NCI-H1092 (cell line): ENCODE measurements at places on chromosomes 6 and 20.

- DNase-seq, result no peak
These were observed 15.7 kb upstream of the DNAAF9 start for GRCh38 chr20:3423126-3423525.

DNA sequence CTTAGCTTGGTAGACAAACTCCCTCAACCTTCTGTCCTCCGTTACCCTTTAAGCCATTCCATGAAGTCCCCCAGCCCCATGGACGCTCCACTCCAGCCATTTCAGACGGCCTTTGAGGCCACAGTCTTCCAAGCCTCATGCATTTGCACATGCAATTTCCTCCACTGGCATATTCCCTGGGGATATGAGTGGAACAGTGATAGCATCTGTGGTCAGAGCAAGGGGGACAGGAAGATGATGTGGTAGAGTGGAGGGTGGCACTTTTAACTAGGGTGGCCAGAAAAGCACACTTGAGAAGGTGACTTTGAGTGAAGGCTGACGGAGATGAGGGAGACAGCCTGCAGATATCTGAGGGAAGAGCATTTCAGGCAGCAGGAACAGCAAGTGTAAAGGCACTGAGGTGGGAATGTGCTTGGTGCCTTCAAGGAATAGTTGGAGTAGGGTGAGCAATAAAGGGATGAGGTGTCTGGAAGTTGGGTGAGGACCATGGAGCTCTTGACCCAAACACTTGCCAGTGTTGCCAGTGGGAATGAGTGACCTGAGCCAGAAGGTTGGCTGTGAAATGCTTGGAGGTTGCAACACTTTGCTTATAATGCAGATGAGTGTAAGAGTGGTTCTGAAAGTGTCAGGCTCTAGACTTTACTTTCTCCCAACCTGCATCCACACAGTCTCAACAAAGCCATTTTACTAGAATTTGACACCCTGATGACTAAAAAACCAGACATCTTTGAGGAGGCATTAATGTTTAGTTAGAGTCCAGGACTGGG lies 275.6 kb upstream of the SUPT3H start:
- no peak for DNase-seq

- DNase-seq, result no peak
These were observed 51.3 kb downstream of the ATRN start for GRCh38 chr20:3521852-3522740.

DNA sequence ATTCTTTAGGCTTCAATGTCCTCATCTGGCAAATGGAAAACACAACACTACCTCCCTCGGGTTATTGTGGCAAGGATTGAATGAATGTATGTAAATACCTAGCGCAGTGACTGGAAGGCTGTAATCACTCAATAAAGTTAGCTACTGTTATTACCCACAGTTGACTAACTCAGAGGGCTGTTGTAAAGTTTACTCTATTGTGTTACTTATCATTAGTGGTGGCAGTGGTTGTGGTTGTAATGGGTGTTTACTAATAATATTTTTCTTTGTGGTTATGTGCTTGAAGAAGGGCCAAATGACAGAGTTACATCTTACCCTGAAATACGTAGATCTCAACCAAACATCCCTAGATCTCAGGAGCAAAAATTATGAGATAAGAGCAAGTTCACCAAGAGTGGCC lies 42.0 kb upstream of the PXDC1 start:
- no peak for DNase-seq

- DNase-seq, result no peak
These were observed 689.9 kb upstream of the AGPAT4 start for GRCh38 chr6:161963634-161964234.

GRCh38 chr20:32577657-32578056 lies 7.5 kb downstream of the NOL4L start:
- DNase-seq, result no peak

GRCh38 chr6:116766506-116767176 lies 1.1 kb upstream of the FAM162B start:
- no peak for DNase-seq

DNA sequence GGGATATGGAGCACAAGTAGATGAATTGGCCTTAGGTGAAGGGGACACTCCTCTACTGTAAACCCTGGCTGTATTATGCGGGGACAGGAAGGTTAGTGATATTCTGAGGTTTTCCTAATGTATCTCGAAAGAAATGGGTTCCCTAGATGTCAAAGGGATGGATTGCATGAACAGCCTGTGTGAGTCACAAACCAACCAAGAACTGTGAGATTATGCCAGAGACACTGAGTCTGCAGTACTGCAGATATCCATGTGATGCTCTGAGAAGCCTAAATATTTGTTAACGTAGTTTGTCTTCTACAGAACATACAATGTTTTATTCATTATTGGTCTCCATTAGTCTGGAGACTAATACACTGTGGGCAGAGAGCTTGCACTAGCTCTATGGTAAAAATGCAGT lies 182.2 kb downstream of the AKAP7 start:
- DNase-seq, result no peak

GRCh38 chr6:25954756-25955155 lies 7.8 kb upstream of the TRIM38 start:
- no peak for DNase-seq

- no peak for DNase-seq
These were observed 167.9 kb upstream of the TNFAIP3 start for GRCh38 chr6:137699031-137699683.

GRCh38 chr20:32537657-32538525 lies 47.2 kb downstream of the NOL4L start:
- DNase-seq, result no peak

DNA sequence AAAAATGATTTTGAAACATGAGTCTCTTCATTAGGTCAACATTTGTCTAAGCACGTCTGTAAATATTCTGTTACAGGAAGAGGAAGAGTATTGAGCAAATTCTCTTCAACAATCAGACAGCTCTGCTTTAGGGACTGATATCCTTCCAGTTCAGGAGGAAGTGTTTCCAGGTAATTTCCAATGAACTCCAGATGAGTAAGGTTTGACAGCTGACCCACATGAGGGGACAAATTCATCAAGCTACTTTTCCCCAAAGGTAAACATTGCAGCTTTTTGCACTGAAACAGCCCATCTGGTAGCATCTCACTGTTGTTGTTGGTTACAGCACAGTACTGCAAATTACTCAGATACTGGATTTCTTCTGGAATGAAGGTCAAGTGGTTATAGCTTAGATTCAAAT lies 18.1 kb downstream of the ENPP1 start:
- no peak for DNase-seq

DNA sequence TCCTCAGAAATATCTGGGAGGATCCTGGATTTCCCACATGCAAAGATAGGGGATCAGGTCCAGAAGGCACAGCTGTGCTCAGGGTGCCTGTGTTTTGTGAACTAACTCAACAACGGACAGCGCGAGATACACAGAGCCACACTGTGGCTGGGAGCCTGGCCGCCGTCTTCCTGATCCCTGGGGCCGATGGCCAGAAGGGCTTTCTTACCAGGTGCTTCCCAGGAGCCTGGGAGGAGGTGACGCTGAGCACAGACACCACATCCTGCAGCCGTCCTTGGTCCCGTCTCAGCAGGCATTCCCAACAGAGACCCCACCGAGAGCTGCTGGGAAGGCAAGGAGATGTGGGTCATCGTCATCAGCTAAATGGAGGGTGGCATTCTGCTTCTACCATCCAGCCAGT lies 144.6 kb upstream of the AFDN start:
- DNase-seq, result no peak

GRCh38 chr20:49526056-49526455 lies 41.9 kb downstream of the PTGIS start:
- DNase-seq, result no peak

GRCh38 chr20:8721098-8721497 lies 347.8 kb upstream of the PLCB4 start:
- DNase-seq, result peak; percentile 10

GRCh38 chr20:61857884-61858283 lies 207.8 kb downstream of the TAF4 start:
- DNase-seq, result no peak

- DNase-seq, result no peak
These were observed 39.1 kb upstream of the DDR1 start for GRCh38 chr6:30845183-30845582.

- no peak for DNase-seq
These were observed 1.2 kb upstream of the TSPO2 start for GRCh38 chr6:41040940-41041536.

GRCh38 chr20:32943490-32944052 lies 60.7 kb downstream of the SUN5 start:
- no peak for DNase-seq

DNA sequence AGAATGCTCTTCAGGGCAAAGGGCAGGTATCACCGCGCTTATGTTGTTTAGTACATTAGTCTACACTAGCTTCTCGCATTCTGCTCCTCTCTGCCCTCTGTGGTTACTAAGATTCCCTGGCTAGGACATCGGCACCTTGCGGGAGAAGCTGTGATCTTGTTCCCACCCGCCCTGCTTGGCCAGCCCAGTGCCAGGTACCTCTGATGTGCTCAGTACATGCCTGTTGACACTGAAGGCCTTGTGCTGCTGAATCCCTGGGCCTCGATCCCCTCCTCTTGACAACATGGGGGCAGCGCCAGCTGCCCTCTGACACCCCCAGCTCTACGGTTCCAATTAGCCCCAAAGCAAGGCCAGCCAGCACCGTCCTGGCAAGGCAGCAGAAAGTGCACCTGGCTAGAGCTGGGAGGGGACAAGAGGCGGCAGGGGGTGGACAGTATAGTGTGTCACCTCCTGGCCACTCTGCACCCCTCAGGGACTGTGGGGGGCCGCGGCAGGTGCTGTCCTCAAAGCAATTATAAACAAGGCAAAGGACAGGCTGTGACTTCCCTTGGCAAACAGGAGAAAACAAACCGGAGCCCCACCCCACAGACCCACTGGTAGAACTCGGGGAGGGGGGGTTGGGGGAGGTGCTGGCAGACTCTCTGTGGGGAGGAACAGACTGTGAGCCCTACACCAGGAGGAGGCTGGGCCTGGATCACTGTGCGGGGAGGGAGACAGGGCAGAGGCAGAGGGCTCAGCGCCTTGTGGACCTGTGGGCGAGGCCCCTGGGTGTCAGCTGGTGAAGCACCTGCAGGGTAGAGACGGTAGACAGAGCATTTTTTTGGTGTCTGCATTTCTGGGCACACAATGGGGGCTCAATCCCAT lies 7.1 kb downstream of the TFEB start:
- DNase-seq, result peak; percentile 81

- no peak for DNase-seq
These were observed 82.5 kb upstream of the PLEKHG1 start for GRCh38 chr6:150517175-150517574.

GRCh38 chr6:38877721-38878120 lies 162.6 kb downstream of the DNAH8 start:
- no peak for DNase-seq

DNA sequence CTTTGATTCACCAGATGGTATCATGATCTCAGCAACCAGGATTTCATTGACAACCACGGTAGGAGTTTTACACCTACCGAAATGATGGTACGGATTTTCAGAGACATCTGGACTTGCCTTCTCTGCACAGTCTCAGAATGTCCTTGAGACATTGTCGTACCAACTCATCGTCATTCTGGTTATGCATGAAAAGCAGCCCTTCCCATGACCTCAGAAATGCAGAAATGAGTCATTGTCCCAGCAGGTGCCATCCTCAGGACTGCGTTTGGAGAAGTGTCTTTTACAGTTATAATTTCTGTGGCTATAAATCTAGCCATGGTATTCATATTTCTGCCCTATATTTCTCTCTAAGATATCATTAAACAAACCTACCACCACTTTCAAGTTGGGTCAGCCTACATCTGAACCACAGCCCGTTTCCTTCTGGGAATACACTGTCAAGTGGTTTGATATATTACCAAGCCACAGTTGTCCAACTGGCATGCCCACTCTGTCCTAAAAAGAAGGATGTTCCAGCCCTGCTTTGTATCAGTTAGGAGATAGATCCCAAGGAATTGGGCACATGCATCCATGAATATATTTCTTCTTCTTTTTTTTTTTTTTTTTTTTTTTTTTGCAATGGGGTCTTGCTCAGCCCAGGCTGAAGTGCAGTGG lies 7.5 kb upstream of the BFSP1 start:
- no peak for DNase-seq
